ENCODE measurements at places on chromosomes 5 and 9. TPM values are rescaled to one million over a fixed set of nuclear protein-coding genes. Genes with fewer than 3 reads are reported as not detected.

SOHLH1 gene
- total RNA-seq, result not detected

TRAF1 gene
- total RNA-seq, result 4.4 TPM

COL23A1 gene
- total RNA-seq, result 0.28 TPM

ABO gene
- total RNA-seq, result 0.36 TPM

PCDHA8 gene
- total RNA-seq, result not detected

GPX3 gene
- total RNA-seq, result 805 TPM

WHRN gene
- 7.2 TPM for total RNA-seq

IFNE gene
- total RNA-seq, result not detected

VCAN gene
- 115 TPM for total RNA-seq

PFN3 gene
- total RNA-seq, result not detected

OLFML2A gene
- 60.0 TPM for total RNA-seq

CYSRT1 gene
- total RNA-seq, result not detected

HCN1 gene
- 0.14 TPM for total RNA-seq

LCN9 gene
- total RNA-seq, result not detected

MARCOL gene
- not detected for total RNA-seq

RAB14 gene
- total RNA-seq, result 33.2 TPM

CDH12 gene
- not detected for total RNA-seq

PCDHGA12 gene
- 13.8 TPM for total RNA-seq

PGM5 gene
- total RNA-seq, result 670 TPM
